NCI-H1105 (cell line): ENCODE measurements at places on chromosomes 12 and 14.

DNA sequence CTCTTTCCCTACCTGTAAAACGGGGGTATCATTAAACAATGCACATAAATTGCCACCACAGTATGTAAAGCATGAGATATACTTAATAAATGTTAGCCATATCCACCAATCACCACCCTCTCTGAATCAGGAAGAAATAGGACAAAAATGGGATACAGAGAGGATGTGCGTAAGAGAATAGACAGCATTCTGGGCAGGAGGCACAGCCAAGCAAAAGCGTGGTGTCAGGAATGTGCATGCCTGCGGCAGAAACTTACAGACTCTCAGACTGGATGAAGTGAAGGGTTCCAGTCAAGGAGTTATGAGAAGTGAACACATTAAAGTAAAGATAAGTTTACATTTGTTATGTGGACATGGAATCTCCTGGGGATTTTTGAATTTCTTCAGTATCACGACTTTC is 121.7 kb upstream of the MDM1 start:
- DNase-seq = no peak

DNA sequence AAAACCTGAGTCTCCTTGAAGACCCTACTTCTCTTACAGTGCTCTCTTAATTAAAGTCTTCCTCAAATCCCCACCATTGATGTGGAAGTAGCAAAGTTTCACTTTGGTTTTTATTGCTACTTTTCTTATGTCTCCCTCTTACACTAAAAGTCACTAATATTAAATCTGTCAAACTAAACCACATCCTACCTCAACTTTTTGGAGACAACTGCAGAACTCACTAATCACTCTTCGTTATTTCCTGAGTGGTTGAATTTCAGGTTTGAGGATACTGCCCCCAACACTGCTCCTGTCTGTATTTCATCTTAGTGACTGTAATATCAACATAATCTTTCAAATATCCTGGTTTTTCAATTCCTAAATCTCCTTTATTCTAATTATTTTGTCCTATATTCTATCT is 213.0 kb upstream of the PDE3A start:
- no peak for DNase-seq

DNA sequence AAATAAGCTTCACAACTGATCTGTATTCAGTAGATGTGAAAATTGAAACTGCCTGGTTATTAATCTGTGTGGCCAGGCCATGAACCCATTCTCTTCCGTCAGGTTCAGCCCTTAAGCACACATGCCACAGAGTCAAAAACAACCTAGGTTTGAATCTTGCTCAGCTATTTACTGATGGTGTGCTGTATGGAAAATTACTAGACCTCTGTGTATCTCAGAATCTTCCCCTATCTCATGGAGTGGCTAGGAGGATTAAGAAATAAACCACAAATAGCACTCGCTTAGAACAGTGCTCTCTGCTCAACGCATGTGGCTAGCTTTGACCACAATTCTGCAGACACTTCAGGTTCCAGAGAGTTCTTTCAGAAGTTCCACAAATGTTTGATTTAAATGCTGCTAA is 240.7 kb upstream of the PLEKHG7 start:
- DNase-seq = no peak

DNA sequence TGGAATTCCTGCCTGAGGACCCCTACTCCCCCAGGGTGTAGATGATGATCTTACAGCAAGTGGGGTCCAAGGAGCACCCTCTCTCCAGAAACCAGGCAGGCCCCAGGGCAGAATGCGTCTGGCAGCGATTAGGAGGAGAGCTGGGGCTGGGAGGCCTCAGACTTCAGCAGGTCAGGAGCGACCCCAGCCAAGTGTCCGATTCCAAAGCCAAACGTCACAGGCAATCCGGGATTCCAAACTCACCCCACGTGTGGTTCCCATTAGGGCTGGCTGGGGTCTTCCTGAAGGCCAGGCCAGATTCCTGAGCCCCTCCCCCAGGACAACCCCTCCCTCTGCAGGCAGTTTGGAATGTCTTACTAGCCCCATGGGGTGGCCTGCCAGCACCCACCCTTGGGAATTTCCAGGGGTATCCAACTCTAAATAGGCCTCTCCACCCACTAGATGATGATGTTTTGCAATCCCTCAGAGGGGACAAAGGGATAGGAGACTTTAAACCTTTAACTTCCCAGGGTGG is 17.3 kb upstream of the FIGNL2 start:
- no peak for DNase-seq

DNA sequence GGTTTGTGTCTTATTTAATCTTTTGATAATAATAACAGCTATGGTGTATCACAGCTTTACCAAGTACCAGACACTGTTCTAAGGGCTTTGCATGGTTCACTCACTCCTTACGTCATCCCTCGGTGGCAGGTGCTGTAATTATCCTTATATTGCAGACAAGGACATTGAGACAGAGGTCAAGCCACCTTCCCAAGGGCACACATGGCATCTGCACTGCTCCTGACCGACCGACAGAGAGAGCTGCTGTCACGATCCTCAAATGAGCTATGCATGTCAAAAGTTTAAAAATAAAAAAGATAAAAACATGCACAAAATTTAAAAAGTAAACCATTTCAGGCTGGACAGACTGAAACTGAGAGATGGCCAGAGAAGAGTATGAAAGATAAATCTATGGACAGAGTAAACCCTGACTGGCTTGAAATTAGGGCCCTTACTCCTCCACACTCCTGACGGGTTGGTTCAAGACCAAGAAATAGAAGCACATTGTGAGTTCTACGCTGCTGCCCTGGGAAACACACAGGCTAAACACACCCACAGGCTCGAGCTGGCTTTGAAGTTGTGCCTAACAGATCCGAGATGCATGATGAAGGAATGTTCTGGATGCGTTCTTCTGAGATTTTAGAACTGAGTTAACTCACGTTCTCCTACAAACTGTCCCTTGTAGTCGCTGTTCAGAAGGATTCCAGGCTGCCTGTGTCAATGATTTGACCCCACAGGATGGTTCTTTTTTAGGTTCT is 268.7 kb downstream of the ZFP36L1 start:
- no peak for DNase-seq

DNA sequence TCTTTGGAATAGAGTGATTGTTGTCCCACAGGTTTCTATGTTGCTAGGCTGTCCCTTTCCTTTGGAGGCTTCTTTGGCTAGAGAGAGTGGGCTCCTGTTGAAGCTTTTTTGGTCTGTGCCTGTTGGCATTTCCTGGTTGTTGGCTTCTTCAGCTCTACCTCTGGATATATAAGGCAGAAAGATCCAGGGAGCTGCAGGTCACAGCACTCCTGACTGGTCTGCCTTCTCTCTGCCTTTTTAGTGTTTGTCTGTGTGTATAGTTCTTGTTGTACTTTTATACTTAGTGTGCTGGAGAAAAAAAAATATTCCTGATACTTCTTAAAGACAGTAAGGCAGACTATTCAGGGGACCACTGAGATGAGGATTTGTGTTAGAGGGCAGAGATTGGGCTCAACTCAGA is 202.7 kb downstream of the FBXL14 start:
- no peak for DNase-seq

- DNase-seq = no peak
Measured at GRCh38 chr12:111993292-111994150, 19.4 kb downstream of the TMEM116 start.

- DNase-seq = no peak
Measured at GRCh38 chr12:73181244-73181643, 909.1 kb downstream of the TRHDE start.

DNA sequence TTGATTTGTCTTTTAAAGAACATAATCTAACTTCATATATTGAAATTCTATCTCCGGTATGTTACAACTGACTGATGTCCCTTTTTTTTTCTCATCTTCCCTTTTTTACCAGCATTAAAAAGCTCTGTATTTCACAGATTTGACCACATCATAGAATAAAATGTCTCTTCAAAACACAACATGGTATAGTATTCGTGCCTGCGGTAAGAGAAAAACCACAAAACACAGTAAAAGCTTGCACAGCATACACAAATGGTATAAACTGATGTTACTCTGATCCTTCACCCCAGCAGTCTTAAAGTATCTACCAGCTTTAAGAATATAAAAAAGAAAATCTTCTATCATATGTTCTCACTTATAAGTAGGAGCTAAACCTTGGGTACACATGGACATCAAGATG is 83.4 kb downstream of the HECTD1 start:
- no peak for DNase-seq

DNA sequence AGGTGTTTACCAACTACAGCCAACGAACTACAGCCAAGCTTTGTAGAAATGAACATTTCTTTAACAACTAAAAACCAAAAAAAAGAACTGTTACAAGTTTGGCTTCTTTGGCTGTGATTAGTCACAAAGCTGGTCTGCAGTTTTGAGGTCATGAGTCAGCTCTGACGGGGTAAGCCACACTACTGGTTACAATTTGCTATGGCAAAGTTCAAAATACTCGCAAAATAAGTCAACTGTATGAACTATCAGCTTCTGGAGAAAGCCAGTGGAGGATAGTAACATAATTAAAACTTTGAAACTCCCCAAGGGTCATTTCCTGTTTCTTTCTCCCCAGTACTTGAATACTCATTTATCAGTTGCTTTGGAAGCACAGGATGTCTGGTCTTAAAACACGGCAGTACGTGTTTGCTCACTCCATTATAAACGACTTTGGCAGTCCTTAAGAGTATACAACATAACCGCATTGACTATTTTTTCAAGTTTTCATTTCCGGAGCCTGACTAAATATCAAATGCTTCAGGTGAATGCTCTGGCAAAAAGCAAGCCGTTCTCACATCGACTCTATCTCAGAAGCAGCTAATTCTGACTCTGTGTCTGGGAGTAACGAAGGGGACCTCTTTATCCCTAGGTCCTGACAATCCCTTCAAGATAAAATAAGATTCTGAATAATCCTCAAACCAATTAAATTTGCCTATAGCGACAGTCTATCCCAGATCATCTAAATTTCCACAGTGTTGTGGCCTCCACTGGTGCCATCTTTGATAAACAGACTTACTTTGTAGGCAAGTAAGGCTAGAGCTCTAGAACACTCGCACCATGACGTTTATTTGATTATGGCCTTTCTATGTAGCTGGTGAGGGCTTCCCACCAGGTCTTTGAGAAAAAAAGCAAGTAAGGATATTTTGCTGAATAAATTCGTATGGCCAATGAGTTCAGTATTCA is 10.6 kb downstream of the PHLDA1 start:
- no peak for DNase-seq

DNA sequence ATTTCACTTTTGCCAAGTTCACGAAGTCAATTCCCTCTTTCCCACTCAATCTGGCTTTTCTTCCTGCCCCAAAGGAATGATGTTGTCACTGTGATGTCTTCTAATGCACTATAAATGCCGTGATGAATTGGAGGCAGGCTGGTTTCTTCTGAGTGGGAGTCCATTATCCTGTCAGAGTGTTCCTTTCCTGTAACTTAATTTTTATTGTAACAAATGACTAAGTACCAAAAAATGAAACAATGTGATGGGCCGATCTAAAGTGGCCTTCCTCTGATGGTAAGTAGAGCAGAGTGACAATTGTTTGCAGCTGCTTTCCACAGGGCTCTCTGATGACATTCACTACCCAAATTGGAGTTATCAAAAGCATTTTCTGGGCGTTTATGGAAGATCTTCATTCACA is 22.2 kb downstream of the TMEM30B start:
- DNase-seq = no peak

DNA sequence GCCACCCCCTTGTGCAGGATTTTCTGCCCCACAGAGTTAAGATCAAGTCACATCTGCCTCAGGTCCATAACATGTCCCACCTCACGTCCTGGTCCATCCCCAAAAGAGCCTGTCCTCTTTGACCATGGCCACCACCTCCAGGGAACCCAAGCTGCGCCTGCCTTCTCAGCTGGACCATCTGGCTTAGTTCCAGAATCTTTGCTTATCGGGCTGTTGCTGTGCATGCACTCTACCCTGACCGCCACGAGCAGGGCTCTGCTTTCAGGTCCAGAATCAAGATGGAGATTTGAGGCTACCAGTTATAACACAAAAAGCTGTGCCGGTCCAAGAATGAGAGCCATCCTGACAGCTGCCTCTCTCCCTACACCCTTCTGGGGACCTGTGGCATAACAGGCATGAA is 326.7 kb downstream of the DPF3 start:
- DNase-seq = no peak
